ENCODE measurements at places on chromosomes 4 and X.

DNA sequence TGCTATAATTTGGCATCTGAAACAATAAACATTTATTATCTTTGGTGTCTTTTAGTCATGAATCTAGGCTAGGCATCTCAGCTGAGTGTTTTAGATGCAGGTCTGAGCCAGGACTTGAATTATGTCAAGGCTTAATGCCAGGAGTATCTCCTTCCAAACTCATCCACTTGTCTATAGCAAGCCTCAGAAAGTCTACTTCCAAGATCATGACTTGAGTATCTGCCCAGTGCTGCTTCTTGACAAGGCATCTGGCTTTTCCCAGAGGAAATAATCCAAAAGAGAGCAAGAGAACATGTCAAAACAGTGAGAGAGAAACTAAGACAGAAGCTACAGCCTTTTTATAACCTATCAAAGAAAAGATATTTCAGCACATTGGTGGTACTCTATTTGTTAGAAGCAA is 1052.1 kb upstream of the PCDH10 start:
- DNase-seq, result no peak

GRCh38 chr4:184430163-184430562 is 44.2 kb downstream of the IRF2 start:
- no peak for DNase-seq

DNA sequence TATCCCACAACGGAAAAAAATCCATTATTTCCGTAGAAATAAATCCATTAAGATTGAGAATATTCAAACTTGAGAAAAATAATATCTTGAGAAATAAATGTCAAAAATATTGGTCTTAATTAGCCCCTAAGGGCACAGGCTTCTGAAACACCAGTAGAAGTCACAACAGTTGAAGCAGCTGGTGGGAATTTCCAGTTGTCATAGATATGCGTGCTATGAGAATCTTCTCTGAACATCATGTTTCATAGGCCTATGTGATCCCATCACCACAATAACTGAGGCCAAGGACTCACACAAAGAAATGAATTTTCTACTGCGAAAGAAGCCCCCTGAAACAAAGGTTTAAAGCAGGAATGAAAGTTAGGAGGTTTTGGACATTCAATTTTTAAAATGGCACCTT is 292.0 kb downstream of the DTHD1 start:
- DNase-seq, result no peak

DNA sequence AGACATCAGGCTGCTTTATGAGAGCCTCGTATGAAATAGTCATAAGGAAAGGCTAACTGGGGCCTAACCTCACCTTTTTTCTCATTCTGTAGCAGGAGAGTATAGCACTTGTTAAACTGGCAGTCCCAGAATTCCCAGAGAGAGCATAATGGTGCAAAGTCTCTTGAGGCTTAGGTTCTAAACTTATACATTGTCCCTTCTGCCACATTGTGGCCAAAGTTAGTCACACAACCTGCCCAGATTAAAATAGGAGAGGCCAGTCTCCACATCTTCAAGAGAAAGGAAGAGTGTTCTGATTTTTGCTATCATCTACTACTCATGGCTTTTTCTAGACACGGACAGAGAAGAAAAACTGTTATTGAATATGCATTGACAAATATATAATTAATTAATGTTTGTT is 1588.9 kb upstream of the PCDH7 start:
- DNase-seq, result no peak

DNA sequence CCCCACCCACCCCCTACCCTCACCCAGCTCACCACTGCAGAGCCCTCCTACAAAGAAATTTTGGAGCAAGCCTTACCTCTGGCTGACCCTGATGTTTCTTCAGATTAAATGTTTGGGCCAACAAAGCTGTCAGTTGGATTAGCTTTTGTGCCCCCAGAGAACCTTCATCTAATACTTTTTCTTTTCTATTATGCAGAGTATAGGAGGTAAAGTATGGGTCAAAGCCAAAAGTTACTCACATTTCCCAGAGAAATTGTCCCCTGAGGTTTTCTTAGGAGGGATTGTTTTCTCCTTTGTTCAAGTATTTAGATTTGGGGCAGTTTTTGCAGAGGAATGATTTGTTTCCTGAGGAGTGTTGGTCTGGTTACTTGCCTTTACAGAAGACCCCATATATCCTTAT is 69.5 kb downstream of the AASDH start:
- DNase-seq, result no peak

DNA sequence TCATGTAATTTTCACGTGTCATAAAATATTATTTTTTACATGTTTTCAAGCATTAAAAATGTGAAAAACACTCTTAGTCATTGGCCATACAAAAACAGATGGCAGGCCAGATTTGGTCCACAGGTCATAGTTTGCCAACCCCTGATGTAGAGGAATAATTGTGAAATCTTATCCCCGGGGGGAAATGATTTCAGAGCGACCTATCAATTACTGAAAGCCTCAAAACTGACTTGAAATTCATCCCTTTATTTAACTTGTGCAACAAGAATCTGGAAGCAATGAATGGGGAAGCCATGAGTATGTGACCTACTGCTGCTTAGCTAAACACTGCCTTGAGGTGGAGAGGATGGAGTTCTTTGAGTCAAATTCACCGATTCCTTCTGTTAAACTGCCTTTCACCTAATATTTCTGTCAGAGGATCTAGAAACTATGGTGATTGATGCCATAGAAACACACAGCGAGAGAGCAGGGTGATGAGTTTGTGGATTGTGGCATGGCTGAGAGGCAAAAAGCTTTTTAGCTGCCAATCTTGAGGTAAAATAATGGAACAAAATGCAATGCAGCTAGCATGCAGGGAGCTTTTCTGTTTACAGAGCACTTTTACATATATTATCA is 30.3 kb upstream of the BRS3 start:
- DNase-seq, result no peak

- DNase-seq, result no peak
These were observed 102.4 kb upstream of the MAML3 start for GRCh38 chr4:140256335-140256734.

GRCh38 chr4:184641022-184641421 is 8.2 kb downstream of the CASP3 start:
- DNase-seq, result no peak

DNA sequence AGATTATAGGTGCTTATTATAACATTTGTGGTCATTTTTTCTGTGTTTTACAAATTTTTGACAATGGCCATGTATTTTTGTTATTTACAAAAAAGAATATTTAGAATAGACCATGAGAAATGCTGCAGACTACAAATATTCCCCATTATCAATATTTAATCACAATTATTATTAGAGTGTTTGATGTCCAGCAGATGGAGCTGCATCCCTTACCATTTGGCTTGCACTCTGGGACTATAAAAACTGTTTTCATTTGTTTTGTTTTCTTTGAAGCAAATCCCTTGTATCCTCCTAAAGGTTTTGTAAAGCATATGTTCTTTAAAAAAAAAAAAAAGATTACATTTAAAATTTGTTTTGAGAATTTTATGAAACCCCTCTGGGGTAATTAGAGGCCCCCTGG is 85.6 kb upstream of the CXorf66 start:
- DNase-seq, result no peak

- DNase-seq, result no peak
These were observed 6.0 kb downstream of the FGF16 start for GRCh38 chrX:77453190-77453589.

GRCh38 chrX:69493193-69493592 is 10.9 kb upstream of the NALF2 start:
- DNase-seq, result no peak

DNA sequence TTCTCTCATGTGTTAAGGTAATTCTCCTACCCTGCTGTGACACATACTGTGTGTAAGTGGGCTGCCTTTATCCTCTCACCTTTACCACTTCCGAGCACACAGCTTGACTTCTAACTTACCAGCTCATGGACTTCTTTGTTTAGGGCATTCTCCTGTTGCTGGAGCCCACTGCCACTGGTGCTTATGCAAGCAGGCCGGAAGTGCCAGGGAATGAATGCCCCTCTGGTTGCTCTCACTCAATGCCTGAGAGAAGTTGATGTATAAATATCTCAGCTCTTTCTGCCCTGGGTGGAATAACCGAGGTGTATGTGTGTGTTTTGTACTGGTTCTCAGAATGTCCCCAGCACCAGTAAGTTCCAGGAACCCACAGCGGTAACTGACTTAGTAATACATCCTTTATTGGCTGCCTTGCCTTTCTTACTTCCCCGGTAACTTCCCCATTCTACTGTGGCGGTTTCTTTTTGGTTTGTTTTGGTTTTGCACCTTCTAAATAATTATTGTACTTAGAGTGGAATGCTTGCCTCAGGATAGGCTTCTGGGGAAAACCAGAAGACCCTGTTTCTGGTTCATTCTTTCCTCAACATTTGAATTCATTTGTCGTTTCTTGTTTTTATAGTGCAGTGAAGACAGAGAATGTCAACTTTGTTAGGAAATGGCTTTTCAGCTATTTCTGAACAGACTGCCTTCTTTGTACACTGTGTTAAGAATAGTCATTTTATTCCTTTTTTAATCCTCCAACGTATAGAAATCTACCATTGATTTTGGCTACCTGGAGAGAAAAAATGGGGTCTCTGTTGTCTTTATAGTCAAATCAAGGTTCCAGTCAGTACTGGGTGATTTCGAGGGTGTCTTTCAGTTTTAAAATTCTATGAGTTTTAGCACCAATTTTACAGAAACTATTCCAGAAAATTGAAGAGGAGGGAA is 45.4 kb downstream of the CXorf58 start:
- peak; percentile 43 for DNase-seq

DNA sequence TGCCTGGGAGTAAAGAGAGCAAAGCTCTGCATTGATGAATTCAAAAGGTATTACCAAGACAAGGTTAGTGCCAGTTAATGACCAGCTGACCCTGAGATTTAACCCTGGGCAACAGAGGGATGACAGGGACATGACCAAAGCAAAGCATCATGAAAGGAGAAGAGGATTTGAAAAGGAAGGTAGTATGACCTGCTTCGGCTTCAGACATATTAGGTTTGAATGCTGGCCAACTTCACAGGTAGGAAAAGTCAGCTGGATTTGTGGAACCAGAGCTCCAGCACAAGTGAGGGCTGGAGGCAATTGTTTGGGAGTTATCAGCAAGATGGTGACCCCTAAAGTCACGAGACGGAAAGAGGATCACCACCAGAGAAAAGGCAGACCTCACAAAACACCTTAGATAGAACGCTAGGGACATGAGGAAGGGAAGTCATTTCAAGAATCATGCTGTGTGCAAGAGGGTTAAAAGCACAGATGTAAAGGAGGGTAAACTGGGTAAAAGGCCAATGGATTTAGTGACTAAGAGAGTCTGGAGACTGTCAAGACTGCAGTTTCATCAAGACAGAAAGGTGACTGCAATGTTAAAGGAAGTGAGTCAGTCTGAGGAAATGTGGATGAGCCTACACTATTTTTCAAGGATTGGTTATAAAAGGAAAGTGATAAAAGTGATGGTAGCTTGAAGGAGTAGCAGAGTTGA is 45.6 kb downstream of the SH3RF1 start:
- no peak for DNase-seq

- DNase-seq, result no peak
These were observed 1.7 kb downstream of the PHEX start for GRCh38 chrX:22033818-22034217.

DNA sequence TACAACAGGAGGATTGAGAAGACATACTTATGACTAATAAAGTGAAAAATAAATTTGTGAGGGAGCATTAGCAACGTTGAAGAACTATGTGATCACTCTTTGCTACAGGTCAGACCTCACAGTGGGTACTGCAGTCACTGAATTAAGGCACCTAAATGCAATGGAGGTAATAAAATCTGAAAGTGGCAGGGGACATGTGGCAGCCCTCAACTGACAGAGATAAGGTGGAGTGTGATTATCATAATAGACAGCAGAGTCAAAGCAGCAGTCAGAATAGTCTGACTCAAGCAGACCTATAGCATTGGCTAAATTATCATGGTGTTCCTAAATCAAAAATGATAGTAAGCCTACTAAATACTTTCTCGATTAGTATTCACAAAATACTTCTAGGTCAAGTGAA is 1220.5 kb downstream of the PCDH18 start:
- DNase-seq, result no peak

DNA sequence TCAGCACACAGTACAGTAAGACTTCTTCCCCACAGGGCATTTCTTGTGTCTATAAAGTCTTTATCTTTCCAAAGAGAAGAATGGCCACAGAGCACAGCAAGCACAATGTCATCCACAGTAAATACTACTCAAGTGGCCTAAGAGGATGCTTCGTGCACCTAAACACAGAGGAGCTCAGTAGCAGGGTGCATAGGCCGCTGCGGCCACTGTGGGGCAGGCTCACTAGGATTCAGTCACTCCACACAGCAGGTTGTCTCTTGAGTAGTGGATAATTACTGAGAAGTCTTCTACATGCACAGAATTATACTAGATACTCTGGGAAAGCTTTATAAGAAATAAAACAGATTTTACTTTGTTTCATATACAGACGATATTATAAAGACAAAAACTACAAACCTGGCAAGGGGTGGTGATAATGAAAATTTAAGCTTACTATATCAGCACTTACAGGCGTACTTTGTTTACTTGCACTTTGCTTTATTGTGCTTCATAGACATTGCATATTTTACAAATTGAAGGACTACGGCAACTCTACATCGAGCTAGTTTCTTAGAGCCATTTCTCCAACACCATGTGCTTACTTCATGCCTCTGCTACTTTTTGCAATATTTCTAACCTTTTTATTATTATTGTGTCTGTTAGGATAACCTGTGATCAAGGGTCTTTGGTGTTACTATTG is 78.5 kb downstream of the PRDM5 start:
- no peak for DNase-seq

DNA sequence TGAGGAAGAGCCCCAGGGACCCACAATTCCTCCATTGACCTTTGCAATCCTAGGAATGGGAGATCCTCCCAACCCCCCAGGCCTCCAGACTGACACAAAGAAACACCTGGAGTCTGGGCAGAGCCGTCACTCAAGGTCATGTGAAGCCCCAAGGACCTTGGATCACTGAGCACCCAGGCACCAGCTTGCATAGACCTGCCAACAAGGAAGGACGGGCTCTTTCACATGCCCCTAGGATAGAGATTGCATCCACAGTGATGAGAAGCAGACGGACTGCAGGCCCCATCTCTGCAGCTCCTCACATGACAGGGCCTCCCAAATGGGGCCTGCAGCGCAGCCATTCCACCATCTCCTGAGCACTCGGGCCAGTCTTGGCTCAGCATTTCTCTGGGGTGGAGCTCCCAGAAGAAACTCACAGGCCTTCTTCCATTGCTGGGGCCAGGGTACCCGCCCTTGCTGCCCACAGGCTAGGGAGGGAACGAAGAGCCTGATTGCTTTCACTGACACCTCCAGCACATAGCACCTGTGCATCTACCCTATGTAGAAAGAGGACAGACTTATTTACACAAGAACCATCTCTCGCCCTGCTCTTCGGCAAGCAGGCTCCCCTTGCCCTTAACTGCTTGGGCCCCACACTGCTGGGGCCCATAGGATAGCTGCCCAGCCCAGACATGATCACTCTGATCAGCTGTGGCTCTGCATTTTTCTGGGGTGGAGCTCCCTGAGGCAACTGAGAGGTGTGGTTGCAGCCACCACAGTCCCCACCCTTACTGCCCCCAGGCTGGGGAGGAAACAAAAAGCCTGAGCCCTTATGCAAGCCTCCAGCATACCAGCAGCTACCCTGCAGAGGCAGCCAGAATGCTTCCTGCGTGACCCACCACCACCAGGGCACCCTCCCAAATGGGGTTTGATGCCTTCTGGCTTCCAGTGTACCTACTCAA is 185.7 kb upstream of the ZCCHC13 start:
- no peak for DNase-seq

- no peak for DNase-seq
These were observed 81.4 kb downstream of the SH3RF1 start for GRCh38 chr4:169189372-169189771.

GRCh38 chr4:120443116-120443515 is 376.5 kb upstream of the MAD2L1 start:
- DNase-seq, result no peak

All from central memory CD4-positive, alpha-beta T cell (primary cell).